Esophagus squamous epithelium (tissue), 5 donors: ENCODE measurements at places on chromosomes 1 and 21.

GRCh38 chr1:220031287-220031686 lies 15.0 kb downstream of the EPRS1 start:
- DNase-seq, result no peak

GRCh38 chr21:44643741-44644310 lies 2.4 kb upstream of the KRTAP10-11 start:
- no peak for DNase-seq

DNA sequence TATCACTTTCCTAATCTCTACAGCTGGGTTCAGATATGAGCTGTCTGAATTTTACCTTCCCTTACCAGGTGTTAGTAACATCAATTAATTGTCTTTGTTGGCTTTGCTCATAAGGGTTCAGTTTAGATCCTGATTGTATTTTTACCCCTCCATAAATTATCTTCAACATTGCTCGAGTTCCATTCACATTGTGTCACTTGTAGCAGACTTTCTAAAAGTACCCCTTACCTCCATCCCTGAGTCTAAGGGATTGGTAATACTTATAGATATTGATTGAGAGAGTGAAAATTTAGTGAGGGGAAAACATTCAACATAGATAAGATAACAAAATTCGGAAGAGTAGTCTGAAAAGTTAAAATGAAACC lies 7.3 kb downstream of the RASAL2 start:
- no peak for DNase-seq

- no peak for DNase-seq
These were observed 23.8 kb downstream of the CASQ2 start for GRCh38 chr1:115744646-115745275.

DNA sequence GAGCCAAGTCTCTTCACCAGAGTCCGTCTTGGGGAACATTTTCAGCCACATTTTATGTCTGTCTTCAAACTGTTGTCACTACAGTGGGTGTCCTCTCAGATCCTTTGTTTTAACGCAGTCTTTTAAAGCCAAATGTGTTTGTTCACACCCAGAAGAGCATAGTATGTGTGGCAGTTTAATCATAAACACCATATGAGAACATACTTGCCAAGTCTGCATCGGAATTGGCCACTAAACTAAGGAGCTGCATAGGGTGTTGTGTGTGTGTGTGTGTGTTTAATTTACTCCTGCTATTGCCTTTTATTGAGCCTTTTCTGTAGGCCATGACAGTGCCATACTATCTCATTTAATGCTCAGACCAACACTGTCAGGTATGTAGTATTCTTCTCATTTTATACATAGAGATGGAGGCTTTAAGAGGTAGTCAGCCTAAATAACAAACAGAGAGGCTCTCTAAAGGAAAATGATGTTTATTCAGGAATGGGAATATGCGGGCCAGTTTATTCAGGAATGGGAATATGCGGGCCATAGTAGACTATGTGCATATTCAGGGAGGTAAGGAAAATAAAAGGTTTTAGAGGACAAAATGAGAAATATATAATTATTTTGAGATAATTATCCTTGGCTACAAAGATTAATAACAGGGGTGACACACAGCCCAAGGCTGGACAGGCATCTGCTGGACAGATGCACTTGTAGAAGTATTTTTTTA lies 67.9 kb upstream of the L1TD1 start:
- no peak for DNase-seq

DNA sequence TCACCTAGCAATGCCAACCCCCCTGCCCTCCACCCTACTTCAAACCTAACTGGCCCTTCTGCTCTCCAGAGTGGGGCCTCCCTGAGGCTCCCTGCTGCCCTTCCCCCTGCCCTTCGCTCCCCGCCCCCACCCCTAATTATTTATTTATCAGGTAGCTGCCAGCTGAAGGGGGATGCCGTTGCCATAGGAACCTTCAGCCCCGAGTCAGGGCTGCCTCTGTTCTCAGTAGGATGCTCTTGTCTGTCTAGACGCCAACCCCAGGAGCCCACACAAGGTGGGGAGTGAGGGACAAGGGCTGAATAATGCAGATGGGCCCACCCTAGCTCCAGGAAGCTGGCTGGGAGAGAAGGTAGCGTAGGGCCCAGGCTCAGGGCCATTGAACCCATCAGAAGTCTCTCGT lies 41.1 kb downstream of the NKAIN1 start:
- no peak for DNase-seq

DNA sequence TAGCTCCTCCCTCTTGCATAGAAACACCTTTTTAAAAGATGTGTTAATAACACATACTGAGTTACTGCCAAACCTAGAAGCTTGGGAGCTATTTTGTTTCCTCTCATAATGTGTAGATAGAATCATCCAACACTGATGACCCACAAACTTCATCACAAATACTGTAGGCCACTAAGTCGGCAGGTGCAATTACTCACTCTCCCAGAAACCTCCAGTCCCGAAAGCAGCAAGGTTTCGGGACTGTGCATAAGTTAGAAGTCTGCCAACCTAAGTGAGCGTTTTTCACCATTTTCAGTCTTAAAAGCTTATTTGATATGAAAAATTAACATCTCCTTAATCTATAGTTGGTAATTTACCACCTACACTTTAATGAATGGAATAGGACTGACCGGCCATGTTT lies 32.0 kb downstream of the C1orf198 start:
- no peak for DNase-seq
